Stimulated activated naive B cell treated with anti-CD40 and anti-IgM and Interleukin-4, amounts not matched to agents 10 μg/mL and 1 μg/mL and 100 μg/mL, for 72 hours (primary cell): ENCODE measurements at places on chromosomes 5 and 9.

- H3K4me1 ChIP-seq = peaks cover 7% of the 10 kb centered on the region
- no peak overlapping the region for H3K27ac ChIP-seq
- no peak for DNase-seq
- H3K4me3 ChIP-seq = no peak overlapping the region
These were observed 87.1 kb upstream of the SAP30L start for GRCh38 chr5:154358516-154359220.

- H3K27me3 ChIP-seq = peaks cover 8% of the 10 kb centered on the region
- H3K4me1 ChIP-seq = no peaks in the 10 kb centered on the region
- DNase-seq = no peak
- no peaks in the 10 kb centered on the region for H3K36me3 ChIP-seq
These were observed 177.5 kb downstream of the ZDHHC21 start for GRCh38 chr9:14515571-14516198.

DNA sequence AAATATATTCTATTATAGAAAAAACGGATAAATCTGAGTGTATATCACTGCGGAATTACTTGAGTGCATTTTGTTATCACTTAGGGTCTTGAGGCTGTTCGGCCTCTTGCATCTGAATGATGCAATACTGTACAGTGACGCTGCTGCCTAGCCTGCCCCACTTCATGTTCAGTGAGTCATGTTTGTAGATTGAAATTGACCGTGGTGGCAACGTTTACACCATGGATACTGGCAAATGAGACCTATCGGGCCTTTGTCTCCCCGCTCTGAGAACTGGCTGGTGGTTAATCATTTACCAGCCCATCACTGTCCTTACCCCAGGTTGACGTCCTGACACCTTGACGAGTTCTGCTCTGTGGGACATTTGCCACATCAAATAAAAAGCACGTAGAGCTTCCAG is 510.1 kb upstream of the ADAMTS16 start:
- H3K4me3 ChIP-seq = no peak overlapping the region
- no peak overlapping the region for H3K27ac ChIP-seq
- DNase-seq = no peak
- H3K27me3 ChIP-seq = no peaks in the 10 kb centered on the region

DNA sequence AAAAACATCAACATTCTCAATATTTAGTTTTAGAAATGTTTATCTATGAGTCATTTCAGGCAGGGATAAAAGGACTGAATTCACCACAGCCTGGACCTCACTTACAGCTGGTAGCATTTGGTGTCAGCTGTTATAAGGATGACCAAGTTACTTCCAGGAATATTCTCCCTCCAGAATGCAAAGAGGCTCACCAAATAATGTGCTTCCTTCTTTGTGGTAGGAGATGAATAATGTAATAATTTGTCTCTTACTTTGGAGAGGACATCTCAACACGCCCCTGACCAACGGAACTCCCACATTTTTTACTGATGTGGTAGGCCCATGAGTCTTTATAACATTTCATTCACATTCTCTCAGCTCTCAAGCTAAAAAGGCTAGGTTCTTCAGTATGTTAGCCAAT is 825.9 kb upstream of the GRAMD2B start:
- no peak overlapping the region for H3K4me3 ChIP-seq
- DNase-seq = no peak
- no peaks in the 10 kb centered on the region for H3K36me3 ChIP-seq
- H3K27me3 ChIP-seq = no peaks in the 10 kb centered on the region
- peaks cover 6% of the 10 kb centered on the region for H3K4me1 ChIP-seq

DNA sequence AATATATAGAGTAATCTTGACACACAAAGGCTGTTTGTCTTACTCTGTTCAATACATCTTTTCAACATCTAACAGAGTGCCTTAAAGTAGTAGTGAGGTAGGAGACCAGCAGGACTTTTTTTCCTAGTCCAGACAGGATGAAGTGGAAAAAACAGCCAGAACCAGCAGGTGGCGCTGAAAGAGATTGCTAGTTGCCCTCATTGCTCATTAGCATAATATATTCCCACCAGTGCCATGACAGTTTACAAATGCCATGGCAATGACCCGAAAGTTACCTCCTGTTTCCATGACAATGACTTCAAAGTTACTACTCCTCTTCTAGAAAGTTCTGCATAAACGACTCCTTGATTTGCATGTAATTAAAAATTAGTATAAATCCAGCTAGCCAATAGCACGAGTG is 387.4 kb downstream of the ACTL7B start:
- no peaks in the 10 kb centered on the region for H3K4me1 ChIP-seq
- H3K4me3 ChIP-seq = no peak overlapping the region
- peak; percentile 10 for DNase-seq
- no peaks in the 10 kb centered on the region for H3K36me3 ChIP-seq
- no peak overlapping the region for H3K27ac ChIP-seq

DNA sequence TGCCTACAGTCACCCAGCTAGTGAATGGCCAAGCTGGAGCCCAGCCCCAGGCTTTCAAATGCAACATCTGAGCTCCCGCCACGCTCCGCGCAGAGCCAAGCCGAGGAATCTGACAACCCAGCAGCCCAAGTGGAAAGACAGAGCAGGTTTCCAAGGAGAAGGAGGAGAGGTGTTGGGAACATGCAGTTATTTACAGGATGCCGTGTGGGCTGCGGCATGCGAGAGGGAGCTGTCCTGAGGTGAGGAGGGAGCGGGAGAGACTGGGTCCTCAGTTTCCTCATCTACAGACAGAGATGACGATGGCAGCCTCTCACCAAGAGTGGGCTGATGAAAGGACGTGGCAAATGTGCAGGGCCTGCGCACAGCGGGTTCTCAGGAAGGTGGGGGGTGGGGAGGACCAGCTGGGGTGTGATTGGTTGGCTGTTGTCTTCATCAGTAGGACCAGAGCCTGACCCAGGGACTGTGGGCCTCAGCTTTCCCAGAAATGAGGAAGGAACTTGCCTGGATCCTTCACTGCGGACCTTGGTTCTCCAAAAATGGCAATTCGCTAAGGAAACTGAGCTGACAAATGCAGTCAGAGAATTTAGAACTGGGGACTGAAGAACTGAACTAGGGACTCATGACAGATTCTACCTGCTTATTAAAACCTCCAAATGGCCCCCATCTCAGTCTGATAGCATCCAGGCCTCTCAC is 14.8 kb upstream of the CPLX2 start:
- H3K4me1 ChIP-seq = no peaks in the 10 kb centered on the region
- peaks cover 4% of the 10 kb centered on the region for H3K36me3 ChIP-seq
- no peak for DNase-seq

DNA sequence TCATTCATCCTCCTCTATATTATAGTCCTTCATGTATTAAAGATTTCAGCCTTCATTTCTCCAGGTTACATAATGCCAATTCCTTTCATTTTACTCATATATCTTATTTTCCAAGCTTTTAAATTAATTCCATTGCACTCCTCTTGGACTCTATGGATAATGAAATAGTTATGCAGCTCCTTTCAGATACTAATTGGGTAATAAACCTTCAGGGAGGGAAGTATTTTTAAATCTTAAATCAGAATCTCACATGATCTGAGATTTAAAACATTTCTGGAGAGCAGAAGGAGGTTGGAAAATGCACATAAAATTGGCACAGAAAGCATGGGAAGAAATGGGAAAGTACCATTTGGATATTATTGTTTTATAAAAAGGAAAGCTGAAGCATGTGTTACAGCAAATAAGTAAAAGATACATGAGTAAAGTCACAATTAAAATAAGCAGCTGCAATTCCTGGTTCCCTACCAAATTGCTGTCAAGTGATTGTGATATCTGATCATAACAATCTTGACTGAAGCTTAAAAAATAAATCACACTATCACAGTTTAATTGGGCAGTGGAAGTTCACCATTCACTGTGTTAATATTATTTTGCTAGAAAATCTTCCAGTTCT is 257.9 kb upstream of the NREP start:
- H3K4me3 ChIP-seq = no peak overlapping the region
- H3K27ac ChIP-seq = no peak overlapping the region
- no peak for DNase-seq
- H3K27me3 ChIP-seq = peaks cover 5% of the 10 kb centered on the region
- no peaks in the 10 kb centered on the region for H3K4me1 ChIP-seq
- no peaks in the 10 kb centered on the region for H3K36me3 ChIP-seq

DNA sequence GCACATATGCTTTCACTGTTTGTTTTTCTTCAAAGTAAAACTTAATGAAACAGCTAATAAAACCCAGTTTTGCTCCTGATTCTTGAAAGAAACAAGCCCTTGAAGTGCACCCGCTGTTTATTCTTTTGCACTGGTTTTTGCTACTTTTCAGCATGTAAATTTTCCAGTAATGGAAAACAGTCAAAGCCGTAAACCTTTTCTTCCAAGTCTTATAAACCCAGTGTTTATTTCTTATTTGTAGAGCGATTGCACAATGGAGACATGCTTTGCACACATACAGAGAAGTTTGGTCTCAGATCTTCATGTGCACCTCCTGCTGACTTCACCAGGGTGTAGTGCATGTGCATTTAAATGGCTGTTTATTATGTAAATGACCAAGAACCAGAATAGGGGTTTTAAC is 51.8 kb downstream of the ATG10 start:
- no peak for DNase-seq
- no peaks in the 10 kb centered on the region for H3K27me3 ChIP-seq
- H3K4me1 ChIP-seq = peaks cover 2% of the 10 kb centered on the region
- no peak overlapping the region for H3K4me3 ChIP-seq

GRCh38 chr9:137439158-137439714 is 1.9 kb downstream of the ENTPD8 start:
- H3K27me3 ChIP-seq = peaks cover 30% of the 10 kb centered on the region
- H3K4me1 ChIP-seq = peaks cover 2% of the 10 kb centered on the region
- H3K27ac ChIP-seq = no peak overlapping the region
- DNase-seq = no peak
- H3K36me3 ChIP-seq = no peaks in the 10 kb centered on the region

DNA sequence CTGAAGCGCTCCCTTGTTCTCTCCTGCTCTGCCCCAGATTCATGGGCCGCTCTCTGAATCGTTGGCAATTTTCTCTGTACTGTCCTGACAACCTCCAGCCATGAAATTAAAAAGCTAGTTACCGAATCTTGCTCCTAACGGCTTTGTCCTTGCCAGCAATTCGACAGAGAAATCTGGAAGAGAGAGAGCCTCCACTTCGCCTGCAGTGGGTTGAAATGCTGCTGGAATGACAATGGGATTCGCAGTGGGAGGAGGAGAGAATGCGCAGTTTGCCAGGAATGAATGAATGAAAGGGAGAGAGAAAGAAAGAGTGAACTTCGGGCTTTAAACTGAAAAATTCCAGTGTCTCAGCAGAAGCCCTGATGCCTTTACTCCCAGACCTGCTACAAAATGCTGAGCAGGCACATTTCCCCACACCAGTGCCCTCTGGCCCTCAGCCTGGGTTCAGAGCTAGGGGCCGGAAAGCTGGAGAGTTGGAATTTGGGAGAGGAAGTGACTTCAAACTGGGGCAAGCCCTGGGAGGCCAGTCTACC is 11.5 kb upstream of the BOD1 start:
- no peak overlapping the region for H3K27ac ChIP-seq
- H3K36me3 ChIP-seq = no peaks in the 10 kb centered on the region
- H3K27me3 ChIP-seq = peaks cover 11% of the 10 kb centered on the region
- peaks cover 20% of the 10 kb centered on the region for H3K4me1 ChIP-seq

DNA sequence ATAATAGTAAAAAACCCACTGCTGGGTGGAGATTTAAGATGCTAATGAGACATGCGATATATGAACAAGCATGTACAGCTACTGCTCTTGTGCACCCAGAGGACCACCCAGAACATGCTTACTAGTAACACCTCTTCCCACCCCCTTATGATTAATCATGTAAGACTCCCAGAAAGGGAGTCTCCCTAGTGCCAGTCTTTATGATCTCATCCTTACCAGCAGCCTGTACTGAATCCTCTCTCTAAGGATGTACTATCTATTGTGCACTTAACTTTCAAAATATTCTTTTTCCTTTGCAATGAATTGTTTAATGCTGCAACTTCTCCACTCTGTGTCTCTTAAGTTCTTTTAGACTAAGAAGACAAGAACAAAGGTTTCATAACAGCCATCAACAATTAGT is 9.1 kb upstream of the MAT2B start:
- H3K36me3 ChIP-seq = peaks cover 2% of the 10 kb centered on the region
- H3K27me3 ChIP-seq = no peaks in the 10 kb centered on the region
- no peak overlapping the region for H3K4me3 ChIP-seq
- H3K27ac ChIP-seq = no peak overlapping the region
- no peak for DNase-seq
- H3K4me1 ChIP-seq = no peaks in the 10 kb centered on the region

GRCh38 chr5:57551251-57551650 is 68.6 kb upstream of the ACTBL2 start:
- no peak overlapping the region for H3K27ac ChIP-seq
- no peaks in the 10 kb centered on the region for H3K4me1 ChIP-seq
- DNase-seq = no peak
- H3K36me3 ChIP-seq = no peaks in the 10 kb centered on the region
- H3K4me3 ChIP-seq = no peak overlapping the region

DNA sequence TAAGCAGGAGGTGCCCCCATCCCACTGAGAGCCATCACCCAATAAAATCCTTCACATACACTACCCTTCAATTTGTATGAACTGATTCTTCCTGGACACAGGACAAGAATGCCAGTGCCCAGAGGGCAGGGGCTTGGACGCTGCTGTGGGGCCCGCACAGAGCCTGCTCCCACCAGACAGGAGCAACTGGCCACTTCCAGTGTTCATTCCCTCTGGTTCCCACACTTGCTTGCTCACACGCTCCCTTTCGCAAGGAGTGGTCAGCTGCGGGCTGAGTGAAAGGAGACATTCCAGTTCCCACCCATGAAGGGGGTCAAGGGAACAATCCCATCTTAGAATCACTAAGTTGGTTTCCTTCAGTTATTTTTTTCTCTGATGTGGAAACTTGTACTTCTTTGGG is 314.5 kb upstream of the ACO1 start:
- no peaks in the 10 kb centered on the region for H3K36me3 ChIP-seq
- H3K27ac ChIP-seq = no peak overlapping the region
- no peak for DNase-seq
- no peaks in the 10 kb centered on the region for H3K27me3 ChIP-seq
- no peaks in the 10 kb centered on the region for H3K4me1 ChIP-seq
- no peak overlapping the region for H3K4me3 ChIP-seq

DNA sequence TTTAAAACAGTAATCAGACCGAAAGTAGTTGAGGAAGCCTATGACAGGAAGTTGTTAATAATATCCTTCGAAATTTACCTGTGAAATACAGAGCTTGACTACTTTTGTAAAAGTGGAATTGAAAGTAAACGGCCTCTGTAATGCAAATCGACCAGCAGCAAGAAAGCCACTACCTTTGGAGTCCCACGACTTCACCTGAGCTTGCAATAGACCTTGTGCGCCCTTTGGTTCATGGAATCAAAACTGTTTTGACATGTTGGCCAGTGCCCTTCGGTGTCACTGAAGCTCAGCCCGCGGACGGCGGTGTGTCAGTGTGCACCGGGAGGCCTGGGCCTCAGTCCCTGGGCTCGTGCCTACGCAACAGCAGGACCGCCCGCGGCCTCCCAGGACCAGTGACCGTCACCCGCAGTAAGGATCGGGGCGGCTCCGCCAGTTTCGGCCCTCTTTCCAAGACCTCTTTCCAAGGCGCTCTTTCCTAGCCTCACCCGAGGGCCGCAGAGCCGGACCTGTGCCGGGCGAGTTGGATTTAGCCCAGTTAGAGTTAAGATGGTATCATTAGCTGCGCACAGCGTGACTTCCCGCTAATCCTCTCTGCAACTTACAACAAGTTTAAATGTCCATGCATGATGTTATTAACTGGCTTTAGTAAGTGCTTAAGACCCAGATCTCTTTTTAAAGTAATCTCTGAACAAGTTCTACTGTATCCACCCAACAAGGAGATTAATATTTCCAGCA is 223.3 kb downstream of the MEF2C start:
- H3K27ac ChIP-seq = no peak overlapping the region
- peaks cover 37% of the 10 kb centered on the region for H3K27me3 ChIP-seq
- no peaks in the 10 kb centered on the region for H3K36me3 ChIP-seq
- H3K4me3 ChIP-seq = peak overlapping the region; percentile 56
